ENCODE measurements at places on chromosomes 1 and 21.

GRCh38 chr1:15299806-15300205 is 52.8 kb downstream of the FHAD1 start:
- no peak for DNase-seq

GRCh38 chr1:20058531-20058930 is 11.5 kb upstream of the PLA2G5 start:
- DNase-seq, result peak; percentile 46

DNA sequence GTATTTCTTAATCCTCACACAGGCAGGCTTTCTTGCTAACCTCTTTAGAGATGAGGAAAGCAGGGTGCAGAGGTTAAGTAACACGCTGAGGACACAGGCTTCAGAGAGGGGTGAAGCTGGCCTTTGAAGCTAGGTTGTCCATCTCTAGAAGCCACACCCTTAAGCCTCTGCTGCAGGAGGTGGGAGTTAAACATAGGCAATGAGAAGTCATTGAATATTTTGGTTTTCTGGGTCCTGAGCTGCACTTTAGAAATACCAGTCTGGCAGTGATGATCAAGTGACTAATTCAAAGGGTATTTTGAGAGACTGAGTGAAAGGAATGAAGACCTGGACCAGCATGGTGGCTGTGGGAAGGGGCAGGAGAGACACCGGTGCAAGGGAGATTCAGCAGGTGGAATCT is 9.9 kb downstream of the KCNJ15 start:
- DNase-seq, result no peak

DNA sequence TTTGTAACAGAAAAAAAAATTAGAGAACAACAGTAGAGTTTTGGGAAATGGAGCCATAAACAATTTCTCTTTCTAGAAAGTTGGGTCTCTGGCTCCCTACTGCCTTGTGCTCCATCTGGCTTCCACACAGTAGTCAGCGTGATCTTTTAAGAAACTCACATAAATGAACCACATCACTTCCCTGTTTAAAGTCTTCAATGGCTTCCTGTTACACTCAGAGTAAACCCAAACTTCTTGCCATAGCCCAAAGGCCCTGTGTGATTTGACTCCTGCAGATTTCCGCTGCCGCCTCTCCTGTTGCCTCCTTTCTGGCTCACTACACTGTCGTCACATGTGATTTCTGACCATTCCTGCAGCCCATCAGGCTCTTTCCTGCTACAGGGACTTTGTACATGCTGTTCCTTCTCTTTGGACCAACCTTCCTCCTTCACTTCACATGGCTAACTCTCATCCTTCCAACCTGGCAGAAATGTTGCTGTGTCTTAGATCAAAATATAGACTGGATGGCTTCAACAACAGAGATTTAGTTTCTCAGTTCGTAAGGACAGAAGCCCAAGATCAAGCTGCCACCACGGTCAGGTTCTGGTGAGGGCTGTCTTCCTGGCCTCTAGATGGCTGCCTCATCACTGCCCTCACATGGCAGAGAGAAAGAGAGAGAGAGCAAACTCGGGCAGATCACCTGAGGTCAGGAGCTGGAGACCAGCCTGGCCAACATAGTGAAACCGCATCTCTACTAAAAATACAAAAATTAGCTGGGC is 34.0 kb downstream of the OPRD1 start:
- no peak for DNase-seq

GRCh38 chr1:101268893-101269292 is 32.1 kb downstream of the S1PR1 start:
- DNase-seq, result no peak

DNA sequence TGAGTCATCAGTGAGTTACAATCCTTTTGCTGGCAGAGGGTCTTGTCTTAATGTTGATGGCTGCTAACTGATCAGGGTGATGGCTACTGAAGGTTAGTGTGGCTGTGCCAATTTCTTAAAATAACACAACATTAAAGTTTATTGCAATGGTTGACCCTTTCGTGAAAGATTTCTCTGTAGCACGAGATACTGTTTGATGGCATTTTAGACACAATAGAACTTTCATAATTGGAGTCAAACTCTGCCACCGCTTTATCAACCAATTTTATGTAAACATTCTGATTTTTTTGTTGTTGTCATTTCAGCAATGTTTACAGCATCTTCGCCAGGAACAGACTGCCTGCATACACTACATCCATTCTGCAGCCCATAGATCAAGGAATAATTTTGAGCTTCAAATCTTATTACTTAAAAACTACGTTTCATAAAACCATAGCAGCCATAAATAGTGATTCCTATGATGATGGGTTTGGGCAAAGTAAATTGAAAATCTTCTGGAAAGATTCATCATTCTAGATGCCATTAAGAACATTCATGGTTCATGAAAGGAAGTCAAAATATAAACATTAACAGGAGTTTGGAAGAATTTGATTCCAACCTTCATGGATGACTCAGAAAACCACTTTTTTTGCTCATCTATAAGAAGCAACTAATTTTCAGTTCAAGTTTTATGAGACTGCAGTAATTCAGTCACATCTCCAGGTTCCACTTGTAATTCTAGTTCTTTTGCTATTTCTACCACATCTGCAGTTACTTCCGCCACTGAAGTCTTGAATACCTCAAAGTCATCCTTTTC is 85.9 kb downstream of the TYW3 start:
- no peak for DNase-seq

- DNase-seq, result peak; percentile 22
Observed at GRCh38 chr1:110003747-110004428, 19.3 kb downstream of the AHCYL1 start.

DNA sequence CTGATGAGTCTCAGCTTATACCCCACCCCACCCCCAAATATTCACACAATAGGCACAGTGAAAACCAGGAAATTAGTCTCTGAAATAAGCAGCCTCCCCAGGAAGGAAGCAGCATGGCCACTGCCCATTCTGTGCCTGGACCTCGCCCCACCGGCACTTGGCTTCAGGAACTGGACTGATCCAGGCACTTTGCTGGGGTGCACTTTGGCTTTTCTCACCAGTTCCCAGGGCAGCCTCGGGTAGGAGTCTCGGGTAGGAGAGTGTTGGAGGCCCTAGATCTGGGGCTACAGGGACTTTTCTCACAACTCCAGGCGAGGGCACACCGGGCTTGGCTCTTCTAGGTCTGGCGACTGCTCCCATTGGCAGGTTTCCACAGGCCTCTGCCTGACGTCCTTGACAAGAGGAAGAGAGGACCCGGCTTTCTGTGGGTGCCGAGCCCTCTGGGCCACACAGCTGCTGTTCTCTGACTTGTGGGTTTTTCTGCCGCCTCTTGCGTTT is 18.7 kb downstream of the ADARB1 start:
- DNase-seq, result no peak

GRCh38 chr1:226111098-226111882 is 48.8 kb downstream of the H3-3A start:
- DNase-seq, result no peak

GRCh38 chr1:169316556-169316955 is 51.0 kb downstream of the NME7 start:
- DNase-seq, result no peak

- DNase-seq, result no peak
Observed at GRCh38 chr1:25128121-25128621, 104.1 kb downstream of the SYF2 start.

- no peak for DNase-seq
Observed at GRCh38 chr1:221778125-221778524, 36.2 kb upstream of the DUSP10 start.

- DNase-seq, result peak; percentile 43
Observed at GRCh38 chr1:205319081-205320018, 2.2 kb downstream of the NUAK2 start.

DNA sequence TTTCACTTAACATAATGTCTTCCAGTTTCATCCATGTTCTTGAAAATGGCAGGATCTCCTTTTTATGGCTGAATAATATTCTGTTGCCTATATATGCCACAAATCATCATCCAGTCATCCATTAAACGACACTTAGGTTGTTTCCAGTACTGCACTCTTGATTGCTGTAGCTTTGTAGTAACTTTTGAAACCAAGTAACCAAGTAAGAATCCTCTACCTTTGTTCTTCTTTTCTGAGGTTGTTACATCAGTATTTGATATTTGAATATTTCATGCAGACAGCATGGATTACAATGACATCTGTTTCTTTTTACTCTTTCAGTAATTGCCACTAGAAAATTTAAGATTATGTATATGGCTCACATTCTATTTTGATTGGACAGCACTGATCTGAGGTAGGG is 22.1 kb upstream of the PRDM2 start:
- no peak for DNase-seq

DNA sequence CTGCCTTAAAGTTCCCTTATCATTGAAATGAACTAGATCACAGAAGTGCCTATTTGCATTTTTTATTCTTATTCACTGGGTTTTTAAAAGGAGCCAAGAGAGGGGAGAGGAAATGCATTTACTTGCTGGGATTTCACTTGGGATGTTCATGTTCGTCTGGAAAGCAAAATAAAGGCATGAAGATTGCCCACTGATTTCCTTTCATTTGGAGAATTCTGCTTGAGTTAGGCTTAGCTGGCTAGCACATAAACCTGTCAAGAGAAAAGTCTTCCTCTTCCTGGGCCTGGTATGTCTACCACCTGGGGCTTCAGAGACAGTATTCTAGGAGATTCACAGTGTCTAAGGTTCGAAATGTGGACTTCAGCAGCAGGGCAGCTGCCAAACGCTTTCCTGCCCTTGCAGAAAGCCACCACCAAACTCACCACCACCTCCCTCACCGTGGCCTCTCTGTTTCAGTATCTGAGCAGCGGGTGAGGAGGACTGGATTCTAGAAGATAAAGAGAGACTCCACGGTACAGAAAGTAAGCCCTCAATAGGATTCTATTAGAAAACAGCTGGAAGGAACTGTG is 44.5 kb downstream of the HIVEP3 start:
- DNase-seq, result no peak

DNA sequence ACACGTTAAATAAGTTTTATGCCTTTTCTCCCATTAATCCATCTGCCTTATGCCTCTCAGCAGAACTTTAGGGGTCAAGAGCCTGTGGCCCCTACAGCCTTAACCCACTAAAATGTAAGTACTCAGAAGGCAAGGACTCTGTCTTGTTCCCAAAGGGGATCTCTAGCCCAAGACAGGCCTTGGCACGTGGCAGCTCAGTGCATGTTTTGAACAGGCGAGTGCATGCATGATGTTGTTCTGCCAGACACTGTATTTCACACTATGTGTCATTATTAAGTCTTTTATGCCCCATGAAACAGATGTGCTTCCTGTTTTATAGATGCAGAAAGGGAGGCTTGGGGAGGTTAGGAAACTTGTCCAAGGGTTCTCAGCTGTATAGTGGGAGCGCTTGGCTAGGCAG is 102.8 kb downstream of the ETS2 start:
- DNase-seq, result no peak

DNA sequence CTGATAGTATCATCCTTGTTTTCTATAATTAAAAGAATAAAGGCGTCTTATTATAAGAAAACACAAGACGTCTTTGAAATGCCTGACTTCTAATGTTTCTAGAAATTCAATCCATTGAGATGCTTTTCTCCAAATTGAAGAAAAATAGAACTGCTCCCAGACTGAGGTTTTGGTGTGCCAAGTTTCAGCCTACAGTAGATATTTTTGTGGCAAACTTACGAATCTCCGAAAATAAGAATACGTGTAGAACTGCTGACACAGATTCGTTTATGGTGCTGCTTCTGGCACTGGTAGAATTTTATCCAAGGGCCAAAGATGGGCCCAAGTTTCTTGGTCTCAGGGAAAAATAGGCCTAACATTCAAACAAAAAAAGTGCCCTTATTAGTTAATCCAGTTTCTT is 554.5 kb upstream of the NR5A2 start:
- DNase-seq, result no peak

DNA sequence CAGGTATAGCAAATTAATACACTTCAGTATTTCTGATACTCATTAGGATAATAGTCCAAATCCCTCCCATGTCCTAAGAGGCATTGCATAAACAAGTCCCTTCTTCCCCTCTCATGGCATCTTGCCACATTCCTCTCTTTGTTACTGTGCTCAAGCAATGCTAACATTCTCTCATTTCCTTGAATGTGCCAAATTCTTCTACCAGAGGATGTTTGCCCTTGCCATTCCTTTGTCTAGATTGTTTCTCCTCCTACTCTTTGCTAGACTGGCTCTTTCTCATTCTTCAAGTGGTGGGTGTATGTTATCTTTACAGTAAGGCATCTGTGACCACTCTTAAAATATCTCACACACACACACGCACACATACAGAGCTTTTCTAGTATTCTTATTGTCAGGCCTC is 621.0 kb upstream of the CXADR start:
- no peak for DNase-seq

DNA sequence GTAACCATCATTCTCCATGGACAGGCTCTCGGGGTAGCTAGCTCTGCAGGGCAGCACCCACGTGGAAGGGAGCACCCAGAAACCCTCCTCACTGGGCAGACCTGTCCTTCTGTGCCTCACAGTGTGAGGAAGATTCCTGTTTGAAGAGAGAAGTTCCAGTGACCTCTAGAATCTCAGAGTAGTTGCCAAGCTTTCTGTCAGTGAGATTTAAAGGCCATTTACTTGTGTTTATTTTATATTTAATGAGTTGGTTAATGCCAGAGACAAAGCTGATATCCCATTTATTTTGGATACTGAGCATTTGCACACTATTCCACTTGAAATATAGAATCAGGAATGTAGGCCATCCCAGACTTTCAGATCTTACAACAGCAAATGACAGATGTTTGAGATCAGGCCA is 28.7 kb downstream of the MTARC1 start:
- no peak for DNase-seq

DNA sequence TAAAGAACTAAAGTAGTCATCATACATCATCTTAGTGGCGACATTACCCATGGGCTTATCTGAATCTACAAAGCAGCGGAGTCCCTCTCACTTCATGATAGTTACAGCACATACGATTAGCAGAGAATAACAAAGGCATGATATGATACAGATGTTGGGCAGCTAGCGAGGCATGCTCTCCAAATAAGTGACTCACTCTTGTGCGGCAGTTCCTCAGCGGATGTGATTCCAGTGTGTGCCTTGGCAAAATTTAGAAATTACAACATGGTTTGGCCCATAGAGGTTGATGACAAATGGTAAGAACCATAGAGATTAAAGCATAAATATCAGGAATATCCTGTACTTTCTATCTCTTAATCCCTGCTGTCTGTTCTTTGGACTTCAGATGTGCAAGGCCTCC is 48.1 kb upstream of the PAXBP1 start:
- DNase-seq, result no peak

GRCh38 chr1:14706631-14707030 is 108.1 kb downstream of the KAZN start:
- no peak for DNase-seq

DNA sequence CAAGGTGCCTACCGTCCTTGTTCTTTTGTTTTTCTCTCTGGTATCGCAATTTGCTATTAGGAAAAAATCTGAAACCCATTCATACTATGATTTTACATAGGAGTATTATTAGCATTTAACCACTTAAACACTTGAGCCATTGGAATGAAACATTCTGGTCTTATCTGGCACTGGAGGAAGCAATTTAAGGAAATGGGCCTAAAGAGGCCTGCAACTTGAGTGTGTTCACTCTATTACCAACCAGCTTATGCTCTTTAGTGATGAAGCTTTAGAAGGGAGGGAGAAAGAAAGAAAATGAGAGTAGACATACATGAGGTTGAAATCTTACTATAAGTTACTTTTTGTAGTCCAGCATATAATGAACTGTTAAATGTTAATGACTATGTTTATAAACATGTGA is 5.7 kb downstream of the GJA5 start:
- DNase-seq, result no peak

Measured in activated naive CD8-positive, alpha-beta T cell treated with anti-CD3 and anti-CD28 coated beads for 36 hours (primary cell).